Left lung (tissue), 14 donors: ENCODE measurements at places on chromosomes 1 and 21. TPM values are rescaled to one million over a fixed set of nuclear protein-coding genes. Genes with fewer than 3 reads are reported as not detected.

DNA sequence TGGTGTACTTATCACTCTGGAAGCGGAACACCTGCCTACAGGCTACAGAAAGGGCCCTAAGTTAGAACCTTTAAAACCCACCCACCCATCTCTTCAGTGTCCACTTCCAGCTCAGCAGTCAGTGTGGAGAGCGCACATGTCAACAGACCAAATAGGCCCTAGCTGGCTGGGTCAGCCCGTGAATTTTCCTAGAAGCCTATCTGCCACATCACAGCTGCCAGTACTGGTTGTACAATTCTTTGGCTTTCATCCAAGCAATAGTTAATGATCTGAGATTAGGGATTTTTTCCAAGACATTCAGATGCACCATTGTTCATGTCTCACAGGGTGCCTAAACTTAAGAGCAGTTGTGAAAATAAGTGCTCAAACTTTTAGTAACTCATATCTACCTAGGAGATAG is 197.1 kb downstream of the KCNK2 start:
- DNase-seq, result no peak
- H3K27me3 ChIP-seq, result no peaks in the 10 kb centered on the region
- H3K4me1 ChIP-seq, result no peaks in the 10 kb centered on the region

GRCh38 chr21:32702702-32703101 is 25.1 kb downstream of the SYNJ1 start:
- DNase-seq, result no peak
- H3K4me3 ChIP-seq, result no peak overlapping the region
- no peaks in the 10 kb centered on the region for H3K27me3 ChIP-seq
- no peaks in the 10 kb centered on the region for H3K4me1 ChIP-seq
- peaks cover 30% of the 10 kb centered on the region for H3K36me3 ChIP-seq

- DNase-seq, result no peak
- no peaks in the 10 kb centered on the region for H3K36me3 ChIP-seq
- H3K27me3 ChIP-seq, result no peaks in the 10 kb centered on the region
- no peaks in the 10 kb centered on the region for H3K4me1 ChIP-seq
Observed at GRCh38 chr1:195958131-195958530, 650.1 kb downstream of the KCNT2 start.

GRCh38 chr1:67148516-67149178 is 13.9 kb upstream of the C1orf141 start:
- no peak for DNase-seq
- H3K27ac ChIP-seq, result no peak overlapping the region
- no peaks in the 10 kb centered on the region for H3K4me1 ChIP-seq
- H3K36me3 ChIP-seq, result no peaks in the 10 kb centered on the region
- no peaks in the 10 kb centered on the region for H3K27me3 ChIP-seq

DNA sequence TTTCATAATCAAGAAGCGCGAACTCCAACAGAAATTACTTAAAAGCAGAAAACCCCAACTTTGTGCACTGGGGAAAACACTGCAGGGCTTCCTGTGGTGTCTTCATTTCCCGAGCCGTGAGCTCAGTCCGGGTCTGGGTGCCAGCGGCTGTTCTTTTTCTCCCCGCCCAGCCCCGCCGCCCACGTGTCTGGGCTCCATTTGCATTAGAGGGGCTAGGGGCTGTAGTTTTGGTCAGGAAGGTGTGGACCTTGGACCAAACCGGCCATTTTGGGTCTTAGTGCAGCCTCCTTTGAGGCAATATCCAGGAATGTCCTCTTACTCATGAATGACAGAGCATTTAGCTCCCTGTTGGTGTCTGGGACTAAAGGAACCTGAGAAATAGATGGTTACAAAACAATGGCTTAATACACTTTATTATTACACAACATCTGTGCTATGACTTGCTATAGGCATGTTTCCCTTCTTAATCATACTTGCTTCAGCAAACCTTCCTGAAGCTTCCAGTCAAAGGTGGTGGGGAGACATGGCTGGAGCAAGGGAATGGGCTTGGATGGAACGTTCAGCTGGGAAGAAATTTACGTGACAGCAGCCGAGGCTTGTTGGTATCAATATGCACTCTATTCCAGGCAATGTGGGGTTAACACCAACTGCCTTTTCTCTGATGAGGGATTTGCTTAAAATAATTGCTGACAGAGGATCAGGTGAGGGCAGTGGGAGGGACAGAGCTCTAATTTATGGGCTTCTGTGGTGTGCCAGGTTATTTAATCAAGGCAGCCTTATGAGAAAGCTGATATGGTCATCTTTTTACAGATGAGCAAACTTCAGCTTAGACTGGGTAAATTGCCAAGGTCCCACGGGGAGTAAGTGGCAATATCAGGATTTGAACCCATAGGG is 1.1 kb downstream of the AGTRAP start:
- no peaks in the 10 kb centered on the region for H3K27me3 ChIP-seq
- H3K27ac ChIP-seq, result peak overlapping the region; percentile 88

DNA sequence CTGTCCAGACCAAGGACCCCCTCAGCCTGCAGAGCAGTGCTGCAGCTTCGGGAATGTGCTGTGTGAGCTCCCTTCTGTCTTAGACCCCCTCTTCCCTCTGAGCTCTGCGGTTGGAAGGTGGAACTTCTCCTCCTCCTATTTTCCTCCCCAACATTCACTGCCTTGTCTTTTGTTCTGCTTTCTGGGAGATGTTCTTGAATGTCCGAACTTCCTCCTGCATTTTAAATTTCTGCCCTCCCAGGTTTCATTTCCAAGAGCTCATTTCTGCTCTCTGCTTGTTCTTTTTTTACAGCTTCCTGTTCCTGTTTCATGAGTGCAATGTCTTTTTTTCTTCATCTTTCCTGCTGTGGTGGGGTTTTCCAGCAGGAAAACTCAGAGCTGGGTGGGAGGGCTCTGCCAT is 29.3 kb downstream of the RRP1 start:
- H3K27me3 ChIP-seq, result no peaks in the 10 kb centered on the region
- H3K27ac ChIP-seq, result peak overlapping the region; percentile 67
- H3K4me1 ChIP-seq, result no peaks in the 10 kb centered on the region

- DNase-seq, result no peak
- no peak overlapping the region for H3K27ac ChIP-seq
- H3K4me1 ChIP-seq, result no peaks in the 10 kb centered on the region
- H3K4me3 ChIP-seq, result no peak overlapping the region
- H3K27me3 ChIP-seq, result no peaks in the 10 kb centered on the region
Observed at GRCh38 chr1:194069831-194070218, 883.4 kb upstream of the B3GALT2 start.

DNA sequence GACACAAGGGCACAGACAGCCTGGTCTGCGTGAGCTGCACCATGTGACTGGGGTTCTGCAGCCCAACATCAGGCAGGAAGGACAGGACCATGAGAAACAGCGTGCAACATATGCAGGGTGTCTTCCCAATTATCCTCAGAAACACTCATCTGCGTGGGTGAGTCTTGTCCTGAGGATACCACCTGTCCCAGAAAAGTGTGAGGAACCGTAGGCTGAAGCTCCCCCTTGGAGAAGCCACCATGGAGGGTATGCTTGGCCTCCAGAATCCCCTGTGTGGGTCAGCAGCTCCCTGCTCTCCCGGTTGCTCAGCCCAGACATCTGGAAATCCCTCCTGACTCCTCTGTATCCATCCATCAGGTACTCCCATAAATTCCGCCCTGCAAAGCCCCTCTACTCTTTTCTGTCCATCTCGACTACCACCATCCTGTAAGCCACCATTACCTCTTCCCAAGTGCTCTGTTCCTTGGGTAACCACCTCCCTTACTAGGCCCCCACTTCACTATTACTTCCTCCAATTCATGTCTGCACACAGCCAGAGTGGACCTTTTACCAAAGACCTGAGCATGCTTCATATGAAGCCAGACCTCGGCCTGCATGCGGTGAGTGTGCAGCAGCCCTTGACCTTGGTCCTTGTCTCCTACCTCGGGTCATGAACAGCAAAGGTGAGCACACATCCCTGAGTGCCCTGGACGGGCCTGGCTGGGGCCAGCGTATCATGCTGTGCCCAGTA is 33.0 kb downstream of the ETS2 start:
- no peak overlapping the region for H3K27ac ChIP-seq
- no peak for DNase-seq
- no peaks in the 10 kb centered on the region for H3K27me3 ChIP-seq
- H3K4me3 ChIP-seq, result no peak overlapping the region
- no peaks in the 10 kb centered on the region for H3K4me1 ChIP-seq
- no peaks in the 10 kb centered on the region for H3K36me3 ChIP-seq

DNA sequence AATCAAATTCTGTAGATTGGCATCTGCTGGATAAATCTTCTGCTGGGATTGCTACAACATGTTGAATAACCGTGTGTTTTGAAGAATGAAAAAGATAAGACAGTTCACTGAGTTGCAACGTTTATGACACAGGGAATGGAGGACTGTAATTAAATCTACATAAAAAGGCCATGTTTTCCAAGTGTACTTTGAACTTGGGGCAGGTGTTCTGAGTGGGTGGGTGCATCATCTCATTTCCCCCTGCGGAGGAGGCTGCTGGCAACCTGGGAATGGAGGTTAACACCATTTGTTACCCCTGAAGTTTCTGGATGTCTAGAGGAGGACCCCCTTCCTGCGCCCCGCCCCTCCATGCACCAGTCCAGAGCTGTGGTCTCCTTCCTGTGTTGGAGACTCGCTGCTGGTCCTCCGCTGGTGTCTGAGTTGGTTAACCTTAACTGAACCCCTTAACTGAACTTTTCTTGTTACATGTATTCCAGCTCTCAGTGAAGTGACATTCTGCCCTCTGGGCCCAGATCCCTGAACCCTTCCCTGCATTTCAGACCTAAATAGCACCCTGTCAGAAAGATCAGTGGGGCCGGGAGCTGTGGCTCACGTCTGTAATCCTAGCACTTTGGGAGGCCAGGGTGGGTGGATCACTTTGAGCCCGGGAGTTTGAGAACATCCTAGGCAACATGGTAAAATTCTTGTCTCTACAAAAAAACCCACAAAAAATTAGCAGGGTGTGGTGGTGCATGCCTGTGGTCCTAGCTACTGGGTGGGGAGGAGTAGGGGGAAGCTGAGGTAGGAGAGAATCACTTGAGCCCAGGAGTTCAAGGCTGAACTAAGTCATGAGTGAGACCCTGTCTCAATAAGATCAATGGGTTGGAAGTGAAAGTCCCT is 31.8 kb downstream of the UCK2 start:
- no peak for DNase-seq
- H3K4me3 ChIP-seq, result no peak overlapping the region
- no peaks in the 10 kb centered on the region for H3K36me3 ChIP-seq
- no peaks in the 10 kb centered on the region for H3K27me3 ChIP-seq
- no peak overlapping the region for H3K27ac ChIP-seq
- H3K4me1 ChIP-seq, result peaks cover 45% of the 10 kb centered on the region

GRCh38 chr1:162910161-162910560 is 49.2 kb upstream of the CCDC190 start:
- no peaks in the 10 kb centered on the region for H3K36me3 ChIP-seq
- DNase-seq, result no peak
- H3K4me1 ChIP-seq, result no peaks in the 10 kb centered on the region

GRCh38 chr1:55632906-55633305 is 417.7 kb upstream of the USP24 start:
- H3K27me3 ChIP-seq, result no peaks in the 10 kb centered on the region
- no peak overlapping the region for H3K27ac ChIP-seq
- no peak for DNase-seq

GRCh38 chr1:192008281-192008825 is 149.9 kb upstream of the RGS18 start:
- no peak for DNase-seq
- H3K36me3 ChIP-seq, result no peaks in the 10 kb centered on the region
- no peak overlapping the region for H3K27ac ChIP-seq
- H3K4me3 ChIP-seq, result no peak overlapping the region
- H3K27me3 ChIP-seq, result no peaks in the 10 kb centered on the region
- H3K4me1 ChIP-seq, result no peaks in the 10 kb centered on the region

DNA sequence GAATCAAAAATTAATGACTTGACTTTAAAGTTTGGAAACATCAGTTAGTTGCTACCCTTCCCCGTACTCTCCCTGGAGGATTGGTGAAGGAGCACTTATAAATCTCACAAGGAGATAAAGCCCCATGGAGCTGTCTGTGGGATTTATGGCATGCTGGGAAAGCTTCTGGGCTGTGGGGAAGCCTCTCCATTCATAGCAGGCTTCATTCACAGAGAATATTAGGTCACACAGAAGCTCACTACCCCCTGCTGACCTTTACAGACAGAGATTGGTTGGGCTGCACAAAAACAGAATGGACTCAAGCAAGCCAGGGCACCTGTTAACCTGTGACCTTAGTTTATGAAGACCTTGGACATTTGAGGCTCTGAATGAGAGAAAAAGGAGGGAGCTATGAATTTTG is 32.1 kb downstream of the RGL1 start:
- no peak overlapping the region for H3K4me3 ChIP-seq
- no peak overlapping the region for H3K27ac ChIP-seq
- peaks cover under 1% of the 10 kb centered on the region for H3K4me1 ChIP-seq

The CFAP141 gene
- polyA plus RNA-seq, result 3.0 TPM

The HEYL gene
- 30.8 TPM for polyA plus RNA-seq

The PTPN22 gene
- polyA plus RNA-seq, result 0.83 TPM

The ANXA9 gene
- 10.2 TPM for polyA plus RNA-seq

The THEM5 gene
- polyA plus RNA-seq, result 0.98 TPM
